ENCODE measurements at places on chromosomes 2 and 18. TPM values are rescaled to one million over a fixed set of nuclear protein-coding genes. Genes with fewer than 3 reads are reported as not detected.
A peak's percentile ranks its signal among the peaks of the same experiment; 100 is the strongest.

- no peak for DNase-seq
Observed at GRCh38 chr18:24342347-24342746, 55.3 kb downstream of the OSBPL1A start.

DNA sequence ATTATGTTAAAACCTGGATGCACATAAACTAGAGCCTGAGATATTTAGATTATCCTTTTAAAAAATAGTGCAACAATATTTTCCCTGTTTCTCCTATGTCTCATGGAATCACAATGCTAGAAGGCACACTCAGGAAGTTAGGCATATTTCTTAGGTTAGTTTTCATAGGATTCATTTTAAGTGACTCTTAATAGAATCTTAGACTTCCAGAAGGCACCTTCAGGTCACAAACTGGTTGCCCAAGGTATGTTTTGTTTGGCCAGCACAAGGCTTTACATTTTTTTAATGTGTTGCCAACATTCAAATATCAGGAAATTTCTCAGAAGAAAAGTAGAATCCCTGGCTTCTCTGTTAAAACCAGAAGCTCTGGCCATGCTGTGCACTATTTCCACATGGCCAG, 129.3 kb downstream of the LNPK start:
- DNase-seq, result no peak

GRCh38 chr2:12624905-12625598, 91.7 kb upstream of the TRIB2 start:
- DNase-seq, result no peak

The ESCO1 gene
- polyA plus RNA-seq, result 28.7 TPM

- peak; percentile 7 for DNase-seq
Observed at GRCh38 chr2:179340678-179341077, 76.0 kb upstream of the SESTD1 start.

DNA sequence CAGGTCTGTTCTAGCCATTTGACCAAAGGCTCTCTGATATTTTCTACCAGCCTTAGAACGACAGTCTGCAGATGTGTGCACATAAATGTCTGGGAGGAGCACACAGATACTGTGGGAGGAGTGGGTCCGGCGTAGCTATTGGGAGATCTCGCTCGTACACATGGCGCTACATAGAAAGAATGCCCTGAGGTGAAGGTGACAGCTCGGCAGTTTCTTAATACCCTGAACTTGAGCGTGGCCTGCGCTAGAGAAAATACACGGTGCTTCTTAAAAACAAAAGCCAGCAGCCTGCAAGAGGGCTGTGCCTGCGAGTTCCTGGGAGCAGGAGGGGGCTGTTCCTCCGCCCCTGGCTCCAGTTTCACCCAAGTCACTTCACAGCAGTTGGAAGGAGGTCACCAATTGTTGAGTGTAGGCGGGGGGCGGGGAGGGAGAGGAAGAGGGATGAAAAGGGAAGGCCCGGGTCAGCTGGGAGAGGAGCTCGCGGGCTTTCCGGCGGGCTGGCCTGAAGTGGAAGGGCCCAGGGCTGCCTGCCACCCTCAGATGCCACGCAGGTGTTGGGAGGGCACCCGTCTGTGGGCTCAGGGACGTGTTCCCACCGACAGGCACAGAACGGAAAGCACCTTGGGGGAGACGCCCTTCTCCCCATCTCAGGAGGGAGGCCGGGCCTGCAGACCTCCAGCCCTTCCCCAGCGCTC, 124.7 kb upstream of the ZNF516 start:
- DNase-seq, result peak; percentile 86

The GRB14 gene
- 62.5 TPM for polyA plus RNA-seq

- no peak for DNase-seq
Observed at GRCh38 chr18:8735274-8735673, 29.9 kb downstream of the MTCL1 start.

GRCh38 chr2:233248999-233249398, 2.5 kb upstream of the ATG16L1 start:
- no peak for DNase-seq

GRCh38 chr2:55995211-55995610, 71.6 kb upstream of the EFEMP1 start:
- DNase-seq, result no peak

The DCC gene
- polyA plus RNA-seq, result 8.7 TPM

DNA sequence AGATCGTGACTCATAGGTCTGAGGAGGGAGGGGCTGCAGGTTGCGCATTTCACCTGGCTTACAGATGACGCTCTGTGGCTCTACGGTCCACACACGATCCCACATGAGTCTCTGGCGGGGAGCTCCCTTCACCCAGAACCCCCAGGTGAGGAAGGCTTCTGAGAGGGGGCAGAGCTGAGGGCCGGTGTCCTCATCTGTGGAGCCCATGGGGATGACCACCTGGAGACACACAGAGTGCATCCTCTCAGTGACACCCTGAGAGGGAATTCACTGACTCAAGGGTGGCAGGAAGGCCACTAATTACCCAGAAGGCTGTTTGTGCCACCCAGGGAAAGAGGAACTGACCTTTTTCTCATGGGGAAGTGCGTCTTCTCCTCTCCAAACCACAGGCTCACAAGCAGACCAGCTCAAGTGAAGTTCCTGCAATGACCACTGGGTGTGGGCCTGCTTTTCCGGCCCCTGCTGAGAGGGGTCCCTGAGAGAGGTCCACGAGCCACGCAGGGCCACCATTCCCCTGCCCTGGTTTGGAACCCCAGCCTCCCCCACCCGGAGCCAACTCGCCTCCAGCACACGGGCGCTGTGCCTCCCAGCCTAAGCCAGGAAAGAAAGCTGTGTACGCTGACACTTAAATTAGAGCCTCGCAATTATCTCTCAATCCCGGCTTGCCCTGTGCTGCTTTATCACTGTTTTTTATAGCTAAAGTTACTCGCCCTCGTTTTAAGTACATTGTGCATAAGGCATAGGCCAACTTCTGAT, 114.1 kb downstream of the BCL11A start:
- no peak for DNase-seq

GRCh38 chr2:16700551-16701259, 35.1 kb upstream of the CYRIA start:
- no peak for DNase-seq

- DNase-seq, result no peak
Observed at GRCh38 chr2:188382107-188382506, 90.4 kb downstream of the GULP1 start.

The ZNF804A gene
- polyA plus RNA-seq, result 2.1 TPM

DNA sequence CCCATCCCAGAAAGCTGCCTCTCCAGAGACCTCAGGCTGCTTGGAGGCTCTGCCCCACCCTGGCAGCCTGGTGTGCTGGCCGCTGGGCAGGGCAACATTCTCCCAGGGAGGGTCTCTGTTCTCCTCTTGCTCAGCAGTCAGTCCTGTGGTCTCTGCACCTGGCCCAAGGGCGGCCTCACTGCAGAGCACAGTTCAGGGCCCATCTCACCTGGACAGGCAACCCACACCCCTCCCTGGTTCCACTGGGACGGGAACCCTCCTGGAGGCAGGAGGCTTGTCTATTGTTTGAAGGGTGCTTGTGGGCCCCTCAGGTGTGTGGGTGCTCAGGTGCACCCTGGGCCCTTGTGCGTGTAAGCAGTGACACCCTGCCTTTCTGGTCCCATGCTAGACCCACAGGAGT, 67.2 kb upstream of the OTOS start:
- no peak for DNase-seq

DNA sequence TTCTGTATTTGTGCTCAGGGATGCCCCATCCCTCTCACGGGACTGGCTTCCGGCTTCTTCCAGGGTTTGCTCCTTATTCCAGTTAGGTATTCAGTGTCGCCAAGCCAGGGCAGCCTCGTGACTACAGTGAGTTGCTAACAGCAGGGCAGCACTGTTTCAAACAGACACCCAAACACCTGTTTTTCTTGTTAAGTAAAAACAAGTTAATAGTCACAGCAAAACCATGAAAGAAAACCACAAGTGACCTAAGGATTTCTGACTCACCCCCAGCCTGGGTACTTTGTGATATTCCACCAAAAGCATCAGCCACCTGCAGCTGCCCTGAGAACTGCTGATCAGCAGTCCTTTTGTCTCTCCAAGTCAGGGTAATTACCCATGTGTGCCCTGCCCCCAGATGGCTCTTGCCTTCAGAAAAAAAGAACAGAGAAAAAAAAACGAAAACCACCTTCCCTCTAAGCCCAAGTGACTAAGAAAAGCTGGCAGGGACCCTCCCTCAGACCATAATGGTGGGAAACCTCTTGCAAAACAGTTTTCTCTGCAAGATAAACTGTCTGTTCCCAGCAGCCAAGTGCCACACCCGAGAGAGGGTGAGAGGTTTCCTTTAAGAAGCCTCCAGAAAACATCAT, 178.2 kb downstream of the ANAPC1 start:
- peak; percentile 39 for DNase-seq

The NYAP2 gene
- polyA plus RNA-seq, result 0.17 TPM

DNA sequence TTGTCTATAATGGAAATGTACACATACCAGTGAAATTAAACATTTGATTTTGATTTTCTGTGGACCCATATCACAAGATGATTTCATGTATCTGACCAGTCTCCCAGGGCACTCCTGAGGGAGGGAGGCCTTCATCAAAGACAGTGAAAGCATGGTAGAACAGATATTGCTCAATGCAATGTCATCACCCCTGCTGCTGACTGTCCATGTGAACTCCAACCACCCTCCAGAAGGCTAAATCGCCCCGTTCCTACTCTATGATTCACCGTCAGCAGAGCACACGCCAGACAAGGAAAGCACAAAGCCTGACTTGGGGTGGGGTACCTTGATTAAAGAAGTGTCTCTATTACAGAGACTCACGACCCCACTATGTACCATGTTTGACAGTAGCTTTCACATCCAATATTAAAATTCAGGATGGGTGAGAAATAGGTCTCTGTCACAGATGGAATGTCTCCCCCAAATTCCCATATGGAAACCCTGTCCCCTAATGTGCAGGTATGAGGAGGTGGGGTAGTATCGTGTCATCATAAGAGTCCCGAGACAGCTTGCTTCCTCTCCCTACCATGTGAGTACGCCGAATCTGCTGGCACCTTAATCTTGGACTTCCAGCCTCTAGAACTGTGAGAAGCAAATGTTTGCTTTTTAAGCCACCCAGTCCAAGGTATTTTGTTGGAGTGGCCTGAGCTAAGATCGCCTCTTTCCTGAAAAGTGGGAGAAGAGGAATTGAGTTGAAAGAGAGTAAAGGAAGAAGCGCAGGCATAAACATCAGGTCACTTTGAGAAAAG, 42.4 kb downstream of the CYB5A start:
- DNase-seq, result no peak

GRCh38 chr2:202609381-202610145, 25.2 kb upstream of the FAM117B start:
- no peak for DNase-seq

DNA sequence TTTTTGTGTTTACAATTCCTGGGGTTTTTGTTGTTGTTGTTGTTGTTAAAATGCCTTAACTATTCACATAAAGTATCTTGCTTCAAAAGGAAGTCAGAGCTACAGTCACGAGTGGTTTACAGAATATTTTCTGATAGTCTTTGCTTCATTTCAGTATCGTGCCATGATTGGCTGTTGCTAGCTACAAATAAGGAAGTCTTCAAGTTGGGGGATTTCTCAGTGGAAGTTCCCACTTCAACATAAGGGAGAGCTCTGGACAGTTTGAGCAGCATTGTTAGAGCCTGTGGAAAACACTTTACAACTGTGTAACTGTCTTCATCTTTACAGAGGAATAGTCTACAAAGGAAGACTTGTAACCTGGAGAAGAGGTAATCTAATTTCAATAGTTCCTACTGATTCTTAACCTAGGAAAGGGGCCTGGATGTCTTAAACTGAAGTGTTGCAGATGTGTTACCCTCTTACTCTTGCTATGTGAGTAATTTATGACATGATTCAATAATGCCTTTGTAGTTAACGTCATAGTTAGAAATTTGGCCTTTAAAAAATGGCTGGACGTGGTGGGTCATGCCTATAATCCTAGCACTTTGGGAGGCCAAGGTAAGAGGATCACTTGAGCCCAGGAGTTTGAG, 23.4 kb upstream of the TANK start:
- no peak for DNase-seq

The SP140L gene
- 12.9 TPM for polyA plus RNA-seq

The IL18R1 gene
- 3.2 TPM for polyA plus RNA-seq

DNA sequence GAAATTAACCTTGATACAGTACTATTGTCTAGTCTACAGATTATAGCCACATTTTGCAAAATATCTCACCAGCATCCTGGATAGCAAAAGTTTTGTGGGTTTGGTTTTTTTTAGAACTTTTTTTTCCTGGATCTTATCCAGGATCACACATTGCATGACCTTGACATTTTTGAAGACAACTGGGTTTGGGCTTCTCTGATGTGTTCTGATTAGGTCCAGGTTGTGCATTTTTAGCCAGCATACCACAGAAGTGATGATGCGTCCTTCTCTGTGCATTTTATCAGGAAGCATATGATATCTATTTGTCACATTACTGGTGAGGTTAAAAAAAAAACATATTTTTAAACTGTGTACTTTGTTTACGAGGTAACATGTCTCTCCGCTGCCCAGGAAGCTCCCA, 221.0 kb upstream of the OSR1 start:
- DNase-seq, result no peak

DNA sequence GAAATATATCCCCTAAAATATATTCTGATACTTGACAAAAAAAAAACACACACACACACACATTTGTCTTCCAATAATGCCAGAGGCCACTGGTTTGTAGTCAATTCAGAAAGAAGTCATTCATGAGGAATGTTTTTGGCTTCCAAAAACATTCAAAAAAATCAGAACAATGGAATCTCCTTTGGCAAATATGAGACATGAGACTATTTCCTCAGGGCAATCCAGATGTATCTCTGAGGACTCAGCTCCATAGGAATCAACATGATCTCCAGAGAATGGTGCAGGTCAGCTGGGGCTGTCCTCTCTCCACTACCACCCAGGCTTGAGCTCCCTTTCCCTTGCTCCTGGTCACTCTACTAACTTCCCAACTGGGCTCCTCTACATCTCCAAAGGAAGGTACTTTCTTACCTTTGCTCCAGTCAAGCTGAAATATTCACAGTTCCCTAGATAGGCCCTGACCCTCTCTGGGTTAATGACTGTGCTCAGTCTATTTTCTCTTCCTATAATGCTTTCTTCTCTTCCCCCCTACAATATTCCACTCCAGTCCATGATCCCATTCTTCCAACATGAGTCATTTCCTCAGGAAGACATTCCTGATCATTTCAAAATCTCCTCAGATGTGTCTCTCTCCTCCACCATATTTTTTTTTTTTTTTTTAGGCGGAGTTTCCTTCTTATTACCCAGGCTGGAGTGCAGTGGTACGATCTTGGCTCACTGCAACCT, 145.3 kb downstream of the C1D start:
- no peak for DNase-seq

The LOXL3 gene
- polyA plus RNA-seq, result 10.8 TPM

GRCh38 chr2:50221106-50221505, 810.8 kb downstream of the NRXN1 start:
- DNase-seq, result no peak
